ENCODE measurements at places on chromosomes 16 and 17.

GRCh38 chr16:56841659-56842058 lies 23.3 kb upstream of the SLC12A3 start:
- DNase-seq = no peak

- DNase-seq = no peak
Measured at GRCh38 chr16:2487903-2488531, 13.1 kb downstream of the TBC1D24 start.

DNA sequence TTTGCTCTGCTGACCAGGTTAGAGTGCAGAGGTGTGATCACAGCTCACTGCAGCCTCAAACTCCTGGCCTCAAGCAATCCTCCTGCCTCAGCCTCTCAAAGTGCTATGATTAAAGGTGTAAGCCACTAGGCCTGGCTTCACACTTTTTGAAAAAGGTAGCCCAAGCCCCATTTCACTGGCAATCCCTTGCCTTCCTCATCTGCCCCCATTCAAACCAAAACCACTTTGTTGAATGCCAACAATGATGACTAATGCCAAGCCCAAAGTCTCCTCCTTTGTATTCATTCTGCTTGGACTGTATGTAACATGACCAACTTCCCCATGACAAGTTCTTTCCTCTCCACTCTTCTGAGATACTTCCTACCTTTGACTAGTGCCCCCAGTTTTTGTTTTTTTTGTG lies 33.1 kb downstream of the N4BP1 start:
- DNase-seq = no peak

DNA sequence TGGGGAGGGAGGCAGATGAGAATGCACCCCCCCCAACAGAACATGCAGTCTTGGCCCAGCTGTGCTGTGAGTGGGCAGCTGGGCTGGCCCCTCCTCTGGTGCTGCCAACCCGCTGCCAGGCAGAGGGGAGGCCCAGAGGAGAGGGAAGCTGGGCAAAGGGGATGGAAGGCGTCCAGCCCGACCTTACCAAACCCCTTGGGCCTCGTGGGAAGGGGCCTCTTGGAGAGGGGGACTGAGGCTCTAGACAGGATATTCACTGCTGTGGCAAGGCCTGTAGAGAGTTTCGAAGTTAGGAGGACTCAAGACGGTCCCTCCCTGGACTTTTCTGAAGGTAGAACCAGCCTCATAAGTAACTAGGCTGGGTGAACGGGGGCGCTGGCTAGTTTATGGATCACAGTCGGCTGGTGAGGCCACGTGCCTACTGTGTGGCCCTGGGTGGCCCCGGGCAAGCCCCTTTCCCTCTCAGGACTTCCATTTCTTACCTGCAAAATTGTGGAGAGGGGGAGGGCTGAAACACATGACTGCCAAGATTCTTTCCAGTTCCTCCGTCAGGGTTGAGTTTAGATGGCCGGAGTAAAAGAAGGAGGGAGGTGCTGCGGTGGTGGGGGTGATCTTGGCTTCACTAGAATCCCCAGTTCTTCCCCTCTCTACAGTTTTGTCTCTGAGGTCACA lies 857 bp upstream of the STAT5A start:
- DNase-seq = no peak

GRCh38 chr16:85871756-85872155 lies 27.2 kb upstream of the IRF8 start:
- DNase-seq = no peak

GRCh38 chr16:10616419-10616755 lies 36.0 kb upstream of the EMP2 start:
- DNase-seq = no peak

DNA sequence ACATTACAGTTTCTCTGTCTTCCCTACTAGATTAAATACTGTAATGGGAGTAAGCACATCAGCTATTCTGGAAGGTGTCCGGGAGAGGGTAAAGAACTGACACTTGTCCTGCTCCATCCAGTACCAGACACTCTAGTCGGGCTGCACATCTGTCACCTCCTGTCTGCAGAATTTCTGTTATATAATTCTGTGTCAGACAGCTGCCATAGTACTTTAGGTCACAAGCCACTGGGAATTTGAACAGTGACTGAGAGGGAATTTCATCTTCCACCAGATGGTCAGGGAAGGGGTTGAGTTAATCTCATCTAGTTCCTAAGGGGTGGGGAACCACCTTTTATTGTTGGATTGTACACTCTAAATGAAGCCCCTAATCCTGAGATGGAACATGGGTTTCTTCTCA lies 58.6 kb upstream of the NUDT7 start:
- DNase-seq = no peak

DNA sequence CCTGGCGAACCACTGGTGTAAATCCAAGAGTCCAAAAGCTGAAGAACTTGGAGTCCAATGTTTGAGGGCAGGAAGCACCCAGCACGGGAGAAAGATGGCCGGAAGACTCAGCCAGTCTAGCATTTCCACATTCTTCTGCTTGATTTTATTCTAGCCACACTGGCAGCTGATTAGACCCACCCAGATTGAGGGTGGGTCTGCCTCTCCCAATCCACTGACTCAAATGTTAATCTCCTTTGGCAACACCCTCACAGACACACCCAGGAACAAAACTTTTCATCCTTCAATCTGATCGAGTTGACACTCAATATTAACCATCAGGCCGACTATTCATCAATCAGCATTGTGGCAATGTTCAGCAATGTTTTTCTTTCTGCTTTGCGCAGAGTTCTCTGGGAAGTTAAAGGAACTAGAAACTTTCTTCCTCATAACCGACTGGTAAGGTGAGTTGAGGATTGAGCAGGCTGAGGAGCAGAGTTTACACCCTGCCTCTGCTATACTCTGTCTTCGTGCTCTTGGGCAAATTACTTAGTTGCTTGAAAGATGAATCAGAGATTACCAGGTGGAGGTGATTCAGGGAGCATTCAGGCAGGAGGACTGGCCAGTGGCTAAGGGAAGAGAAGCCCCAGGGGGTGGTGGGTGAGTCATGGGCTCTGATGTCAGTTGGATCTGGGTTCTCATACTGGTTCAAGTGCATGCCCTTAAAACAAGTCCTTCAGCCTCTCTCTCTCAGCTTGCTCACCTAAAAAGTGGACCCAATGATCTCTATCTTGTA lies 28.2 kb upstream of the BRD7 start:
- DNase-seq = no peak

DNA sequence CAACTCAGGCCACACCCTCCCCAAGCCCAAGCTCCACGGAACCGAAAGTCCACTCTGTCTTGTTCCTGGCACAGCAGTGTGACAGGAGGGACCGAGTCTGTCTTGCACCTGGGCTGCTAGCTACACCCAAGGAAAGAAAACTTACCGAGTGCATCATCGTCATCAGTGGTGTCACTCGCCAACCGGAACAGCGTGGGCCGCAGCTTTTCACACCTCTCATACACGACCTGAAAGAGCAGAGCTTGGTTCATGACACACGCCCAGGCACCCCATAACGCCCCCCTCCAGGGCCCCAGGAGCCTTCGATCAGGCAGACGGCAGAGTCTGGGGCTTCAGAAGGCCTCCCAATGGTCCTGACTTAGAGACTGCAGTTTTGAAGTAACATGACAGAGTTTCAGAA lies 27.5 kb downstream of the GGA2 start:
- no peak for DNase-seq

DNA sequence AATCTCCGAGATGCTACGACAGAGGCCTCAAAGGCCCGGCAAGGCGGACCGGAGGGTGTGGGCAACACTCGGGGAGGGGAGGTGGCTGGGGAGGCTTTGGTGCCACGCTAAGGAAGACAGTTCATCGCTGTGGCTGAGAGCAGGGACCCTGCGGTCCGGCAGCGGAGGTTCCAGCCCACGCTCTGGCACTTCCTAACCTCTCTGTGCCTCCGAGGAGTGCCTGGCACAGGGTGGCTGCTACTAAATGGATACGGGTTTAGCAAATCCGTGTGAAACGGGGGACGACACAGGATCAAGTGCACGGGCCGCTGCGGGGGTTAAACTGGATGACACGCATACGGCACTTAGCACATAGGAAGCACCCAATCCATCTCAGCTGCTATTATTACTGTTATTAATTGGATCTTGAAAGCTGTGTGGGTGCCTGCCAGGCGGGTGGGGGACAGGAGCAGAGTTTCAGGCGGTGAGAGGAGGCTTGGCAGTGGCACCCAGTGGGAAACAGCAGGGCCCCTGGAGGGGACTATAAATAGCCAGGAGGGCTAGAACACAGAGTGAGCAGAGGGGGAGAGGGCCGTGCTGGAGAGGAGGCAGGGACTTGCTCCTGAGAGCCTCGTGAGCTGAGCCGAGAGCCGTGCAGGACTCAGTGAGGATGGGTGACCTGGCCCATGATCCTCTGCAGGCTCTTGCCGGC lies 45.0 kb downstream of the ABR start:
- no peak for DNase-seq

DNA sequence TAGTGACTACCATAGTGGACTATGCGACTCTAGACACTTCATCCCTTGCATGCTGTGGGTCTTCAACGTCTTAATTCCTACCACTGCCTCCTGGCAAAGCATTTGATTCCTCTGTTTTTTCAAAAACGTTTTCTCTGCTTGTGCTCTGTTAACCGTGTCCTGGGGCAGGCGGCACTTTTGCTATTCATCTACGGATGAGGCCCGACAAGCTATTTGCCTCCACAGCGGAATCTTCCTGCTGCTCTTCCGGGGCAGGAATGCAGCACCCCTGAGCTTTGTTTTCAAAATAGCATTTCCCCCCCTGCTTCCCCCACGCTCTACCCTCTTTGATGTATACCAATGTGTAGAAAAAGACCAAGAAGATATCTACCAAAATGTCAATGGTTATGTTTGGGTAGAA lies 39.8 kb upstream of the METTL16 start:
- no peak for DNase-seq

Data from NCI-H1092 (cell line).